ENCODE measurements at places on chromosomes 5 and 9.

GRCh38 chr9:127585161-127585819, 26.8 kb upstream of the STXBP1 start:
- DNase-seq = no peak

DNA sequence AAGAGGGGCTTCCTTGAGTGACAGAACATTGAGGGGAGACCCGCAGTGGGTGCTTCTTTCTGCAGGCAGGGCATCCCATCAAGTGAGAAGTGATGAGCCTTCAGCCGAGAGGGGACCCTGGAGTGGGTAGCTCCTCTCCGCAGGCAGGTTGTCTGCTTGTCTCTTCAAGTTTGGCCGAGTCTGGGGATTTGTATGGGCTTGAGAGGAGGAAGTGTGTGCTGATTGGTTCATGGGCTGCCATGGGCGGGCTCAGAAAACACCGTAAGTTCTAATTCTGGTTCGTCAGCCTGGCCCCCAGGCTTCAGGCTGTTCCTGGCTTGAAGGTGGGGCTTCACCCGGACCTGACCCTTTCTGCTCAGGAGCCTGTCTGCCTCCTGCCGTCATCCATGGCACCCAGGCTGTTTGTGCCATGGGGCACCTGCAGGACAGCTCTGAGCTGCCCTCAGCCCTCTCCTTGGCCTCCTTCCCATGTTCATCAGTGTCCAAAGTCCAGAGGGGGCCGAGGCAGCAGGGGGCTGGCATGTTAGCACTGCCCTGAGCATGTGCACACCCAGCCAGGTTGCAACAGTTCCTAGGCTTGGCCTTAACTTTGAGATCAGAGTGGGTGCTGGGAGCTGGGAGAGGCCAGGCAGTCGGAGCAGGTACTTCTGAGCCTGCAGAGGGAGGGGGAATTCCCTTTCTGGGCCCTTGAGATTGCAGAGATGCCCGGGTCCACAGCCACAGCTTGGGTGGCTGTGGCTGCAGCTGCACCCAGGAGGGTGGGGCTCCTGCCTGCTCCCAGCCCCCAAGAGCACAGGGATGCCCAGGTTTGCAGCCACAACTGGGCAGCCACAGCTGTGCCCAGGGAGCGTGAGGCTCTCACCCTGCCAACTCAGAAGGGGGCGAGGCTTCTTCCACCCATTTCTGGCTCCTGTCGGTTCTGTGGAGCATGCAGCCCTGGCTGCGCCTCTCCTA, 13.5 kb upstream of the DHFR start:
- no peak for DNase-seq

DNA sequence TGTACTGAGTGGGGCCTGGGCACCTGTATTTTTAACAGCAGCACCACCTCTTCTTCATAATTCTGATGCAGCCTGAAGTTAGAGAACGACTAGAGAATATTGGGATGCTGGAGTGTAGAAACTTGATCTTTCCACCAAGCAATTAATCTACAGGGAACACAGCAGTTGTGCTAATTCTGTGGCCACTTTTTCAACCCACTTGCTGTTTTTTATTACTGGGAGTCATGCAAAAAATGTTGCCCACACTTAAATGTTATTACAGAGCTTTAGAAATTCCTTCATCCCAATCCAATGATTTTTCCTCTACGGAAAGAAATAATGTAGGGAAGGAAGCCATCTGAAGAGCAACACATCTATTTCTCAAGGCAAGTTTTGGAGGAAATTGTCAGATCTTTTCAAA, 190.9 kb upstream of the TUT7 start:
- DNase-seq = no peak

DNA sequence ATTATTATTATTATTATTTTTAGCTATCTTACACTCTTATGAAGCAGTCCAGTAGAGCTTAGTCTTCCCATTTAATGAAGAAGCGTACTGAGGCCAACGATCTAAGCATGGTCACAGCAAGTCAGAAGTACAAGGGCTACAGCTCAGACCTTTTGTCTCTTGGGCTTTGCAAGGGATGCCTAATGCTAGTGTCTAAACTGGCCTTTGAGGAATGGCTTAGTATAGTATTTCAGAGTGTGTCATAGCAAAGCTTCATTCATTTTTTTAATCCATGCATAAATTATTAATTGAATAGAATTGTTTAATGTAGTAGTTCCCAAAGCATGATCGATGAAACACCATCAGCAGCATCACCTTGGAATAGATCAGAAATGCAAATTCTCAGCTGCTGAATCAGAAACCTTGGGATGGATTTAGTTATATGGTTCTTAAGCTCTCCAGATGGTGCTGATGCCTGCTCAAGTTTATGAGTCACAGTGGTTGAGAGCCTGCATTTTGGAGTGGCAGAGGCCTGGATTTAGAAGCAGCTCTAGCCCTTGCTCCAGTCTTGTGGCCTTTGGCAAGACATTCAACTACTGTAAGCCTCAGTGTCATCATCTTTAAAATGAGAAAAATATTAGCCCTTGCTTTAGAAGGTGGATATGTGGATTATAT, 6.1 kb downstream of the IL12B start:
- no peak for DNase-seq
